Esophagus squamous epithelium (tissue), 5 donors: ENCODE measurements at places on chromosomes 4 and X. TPM values are rescaled to one million over a fixed set of nuclear protein-coding genes. Genes with fewer than 3 reads are reported as not detected.

TMEM156 gene
- 1.1 TPM for total RNA-seq

RGN gene
- total RNA-seq: 0.75 TPM

HTN3 gene
- total RNA-seq: not detected

GRCh38 chrX:2451501-2452316, 49.1 kb downstream of the DHRSX start:
- no peak for DNase-seq

DNA sequence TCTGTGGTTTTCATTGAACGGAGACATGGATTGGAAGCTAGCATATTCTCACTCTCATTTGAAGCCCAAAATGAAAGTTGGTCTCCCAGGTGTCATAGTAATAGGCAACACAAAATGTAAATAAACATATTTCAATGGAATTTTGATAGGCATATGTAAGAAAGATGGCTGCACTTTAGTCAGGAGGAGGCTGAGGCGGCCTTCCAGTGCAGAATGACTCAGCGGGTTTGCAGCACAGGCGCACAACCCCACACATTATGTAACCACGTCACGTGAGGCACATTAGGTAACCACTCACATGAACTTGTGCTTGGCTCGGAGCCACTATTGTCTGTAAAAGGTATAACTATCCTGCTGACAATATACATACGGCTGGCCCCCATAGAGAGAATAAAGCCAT, 381.7 kb downstream of the GPAT3 start:
- DNase-seq: no peak

- DNase-seq: no peak
Observed at GRCh38 chrX:26347171-26347570, 131.2 kb downstream of the MAGEB5 start.

- no peak for DNase-seq
Observed at GRCh38 chr4:141788169-141788915, 152.0 kb downstream of the IL15 start.

- DNase-seq: no peak
Observed at GRCh38 chr4:81565142-81565870, 93.6 kb upstream of the RASGEF1B start.

DNA sequence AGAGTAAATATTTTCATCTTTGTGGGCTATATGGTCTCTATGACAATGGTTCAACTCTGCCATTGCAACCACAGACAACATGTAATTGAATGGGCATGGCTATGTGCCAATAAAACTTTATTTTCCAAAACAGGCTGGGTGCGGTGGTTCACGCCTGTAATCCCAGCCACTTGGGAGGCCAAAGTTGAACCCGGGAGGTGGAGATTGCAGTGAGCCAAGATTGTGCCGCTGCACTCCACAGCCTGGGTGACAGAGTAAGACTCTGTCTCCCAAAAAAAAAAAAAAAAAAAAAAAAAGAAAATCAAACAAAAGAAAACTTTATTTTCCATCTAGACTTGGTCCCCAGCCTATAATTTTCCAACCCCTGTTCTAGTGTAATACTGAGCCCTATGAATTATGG, 38.4 kb upstream of the LAS1L start:
- no peak for DNase-seq
